ENCODE measurements at places on chromosomes 12 and 14. TPM values are rescaled to one million over a fixed set of nuclear protein-coding genes. Genes with fewer than 3 reads are reported as not detected.
A peak's percentile ranks its signal among the peaks of the same experiment; 100 is the strongest.

DNA sequence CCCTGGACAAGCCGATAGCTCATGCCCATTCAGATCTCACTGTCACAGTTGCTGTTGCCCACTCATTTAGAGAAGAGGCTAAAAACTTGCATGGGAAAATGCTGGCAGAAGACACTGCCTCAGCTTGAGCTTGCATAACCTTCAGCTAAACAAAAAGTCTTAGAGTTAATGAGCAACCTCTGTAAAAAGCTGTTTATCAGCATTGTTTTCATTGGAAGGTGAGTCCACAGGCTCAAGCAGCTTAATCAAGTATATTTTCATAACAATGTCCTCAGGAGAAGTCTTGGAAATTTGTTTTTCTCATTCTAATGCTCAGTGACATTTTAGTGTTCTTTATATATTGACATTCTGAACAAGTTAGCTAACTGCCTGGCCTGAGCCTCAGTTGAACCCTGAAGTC lies 872.9 kb downstream of the TMTC2 start:
- DNase-seq: no peak

Gene CLEC14A
- 0.59 TPM for total RNA-seq

DNA sequence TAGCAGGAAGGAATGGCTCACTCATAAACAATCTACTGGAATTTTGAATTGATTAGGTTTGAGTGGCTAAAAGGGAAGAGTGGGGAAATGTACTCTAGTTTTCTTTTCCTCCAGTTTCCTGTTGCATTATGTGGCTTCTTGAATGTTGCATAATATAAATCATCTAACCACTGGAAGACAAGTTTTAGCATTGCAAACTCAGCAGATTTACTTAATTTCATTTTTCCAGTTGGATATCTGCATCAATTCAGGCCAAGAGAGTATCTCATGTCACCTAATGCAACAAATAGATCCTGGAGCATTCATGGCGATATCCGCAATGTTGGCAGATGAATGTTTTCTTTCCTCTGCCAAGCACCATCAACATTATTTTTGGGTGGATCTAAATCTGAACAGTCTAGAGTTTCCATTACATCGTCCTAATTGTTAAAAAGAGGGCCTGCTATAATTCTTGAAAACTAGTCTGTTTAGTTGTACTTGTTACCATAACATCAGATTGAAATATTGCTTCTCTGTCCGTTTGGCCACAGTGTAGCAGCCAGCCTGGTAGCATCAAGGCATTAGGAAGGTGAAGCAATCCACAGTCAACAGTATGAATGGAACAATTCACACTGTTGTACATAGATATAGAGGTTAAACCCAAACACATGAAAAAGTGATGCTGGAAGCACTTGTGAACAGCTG lies 544.2 kb downstream of the ETNK1 start:
- DNase-seq: no peak

DNA sequence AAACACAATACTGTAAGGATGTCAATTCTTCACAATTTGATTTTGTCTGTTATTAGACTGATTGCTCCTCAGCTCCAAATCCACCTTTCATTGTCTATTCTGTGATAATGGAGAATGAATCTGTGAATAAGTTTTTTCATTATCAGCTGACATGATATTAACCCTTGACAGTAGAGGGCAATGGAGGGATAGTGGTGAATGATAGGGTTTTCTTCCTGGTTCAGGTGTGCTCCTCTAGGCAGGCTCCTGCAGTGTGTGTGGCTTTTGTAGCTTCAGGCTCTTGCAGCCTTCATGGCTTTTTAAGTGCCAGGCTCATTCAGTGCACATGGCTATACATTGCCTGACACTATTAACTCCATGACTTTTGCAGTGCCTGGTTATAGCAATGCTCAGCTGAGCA lies 23.4 kb upstream of the ZNF641 start:
- DNase-seq: peak; percentile 49

DNA sequence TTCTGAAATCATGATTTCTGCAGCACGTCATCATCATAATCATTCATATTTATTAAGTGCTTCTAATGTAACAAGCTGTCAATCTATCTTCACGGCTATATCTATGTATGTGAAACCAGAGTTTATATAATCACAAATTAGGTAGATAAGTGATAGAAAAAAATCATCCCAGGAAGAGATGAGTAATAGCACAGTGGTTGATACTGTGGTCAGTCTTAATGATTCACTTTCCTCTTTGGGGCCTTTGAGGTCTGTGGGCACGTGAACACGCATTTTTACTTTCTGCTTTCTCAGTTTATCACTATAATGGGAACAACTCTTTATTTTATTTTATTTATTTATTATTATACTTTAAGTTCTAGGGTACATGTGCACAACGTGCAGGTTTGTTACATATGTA lies 265.9 kb upstream of the NOVA1 start:
- DNase-seq: no peak

Gene OR10P1
- not detected for total RNA-seq

Gene ZFC3H1
- total RNA-seq: 44.7 TPM

DNA sequence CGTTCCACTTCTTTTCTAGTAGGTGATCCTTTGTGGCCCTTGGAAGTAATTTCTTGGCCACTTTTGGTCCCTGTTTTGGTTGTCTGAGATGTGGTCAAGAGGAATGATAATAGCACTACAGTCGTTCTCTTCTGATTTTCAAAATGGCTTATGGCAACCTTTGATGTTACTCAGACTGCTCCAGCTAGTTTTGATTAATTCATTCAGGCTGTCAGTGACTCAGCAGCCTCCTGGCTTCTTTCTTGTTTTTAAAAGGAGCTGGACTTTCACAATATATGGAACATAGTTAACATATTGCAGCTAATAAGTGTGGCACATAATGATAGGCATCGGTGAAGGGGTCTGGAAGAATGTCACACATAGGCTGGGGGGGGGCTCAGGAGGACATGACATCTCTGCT lies 47.3 kb downstream of the WDR20 start:
- no peak for DNase-seq

Gene CEBPE
- not detected for total RNA-seq

Gene ANKS1B
- total RNA-seq: 65.8 TPM

Gene AQP6
- 0.20 TPM for total RNA-seq

Gene PPM1H
- total RNA-seq: 75.2 TPM

GRCh38 chr14:34710006-34710405 lies 4.4 kb downstream of the CFL2 start:
- no peak for DNase-seq

GRCh38 chr14:91834571-91834970 lies 32.8 kb downstream of the TC2N start:
- DNase-seq: no peak

DNA sequence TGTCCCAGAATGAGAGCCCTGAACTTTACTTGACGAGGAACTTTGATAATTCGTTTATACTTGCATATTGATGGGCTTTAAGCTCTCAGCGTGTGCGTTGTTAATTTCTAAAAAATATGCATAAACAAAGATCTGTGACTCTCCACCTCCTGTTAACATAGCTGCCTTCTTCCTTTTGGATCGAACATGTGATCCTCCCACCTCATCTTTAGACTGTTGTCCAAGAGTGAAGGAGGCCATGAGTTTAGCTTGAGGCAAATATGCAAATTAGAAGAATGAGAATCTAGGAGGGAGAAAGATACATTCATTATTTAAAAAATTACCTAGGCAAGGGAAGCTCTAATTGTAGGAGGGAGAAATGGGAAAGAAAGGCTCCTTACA lies 617 bp downstream of the TTC8 start:
- DNase-seq: no peak

- DNase-seq: no peak
Observed at GRCh38 chr12:43852744-43853143, 16.9 kb downstream of the TMEM117 start.

DNA sequence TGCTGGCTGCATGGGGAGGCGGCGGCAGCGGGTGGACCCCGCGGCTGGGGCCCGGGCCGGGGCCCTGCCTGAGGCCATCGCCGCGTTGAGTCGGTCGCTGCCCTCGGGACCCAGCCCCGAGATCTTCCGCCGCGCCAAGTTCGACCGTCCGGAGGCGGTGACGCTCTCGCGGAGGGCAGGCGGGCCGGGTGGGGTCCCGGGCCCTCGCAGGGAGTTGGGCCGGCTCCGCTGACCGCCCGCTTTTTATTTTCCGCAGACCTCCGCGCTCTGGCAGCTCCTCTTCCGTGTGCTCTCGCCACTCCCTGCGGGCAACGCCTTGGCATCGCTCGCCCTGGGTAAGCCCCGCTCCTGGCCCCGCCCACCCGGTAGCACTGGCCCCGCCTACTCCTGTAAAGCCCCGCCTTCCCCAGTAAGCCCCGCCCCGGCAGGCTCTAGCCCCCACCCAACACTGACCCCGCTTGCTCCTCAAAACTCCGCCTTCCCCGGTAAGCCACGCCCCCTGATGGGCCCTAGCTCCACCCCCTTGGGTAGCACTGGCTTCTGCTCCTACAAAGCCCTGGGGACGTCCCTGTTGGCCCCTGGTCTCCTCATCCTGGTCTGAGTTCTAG lies 424 bp downstream of the TEDC1 start:
- peak; percentile 97 for DNase-seq

All from endodermal cell (in vitro differentiated cells).